NCI-H2029 treated with DMSO at 0.1 percent for 48 hours (cell line): ENCODE measurements at places on chromosomes 12 and 14.

GRCh38 chr14:96151242-96151641 is 53.4 kb upstream of the BDKRB2 start:
- DNase-seq: no peak

GRCh38 chr12:110266980-110267620 is 13.9 kb upstream of the ATP2A2 start:
- no peak for DNase-seq

GRCh38 chr14:67514650-67515385 is 18.3 kb upstream of the PLEKHH1 start:
- no peak for DNase-seq

DNA sequence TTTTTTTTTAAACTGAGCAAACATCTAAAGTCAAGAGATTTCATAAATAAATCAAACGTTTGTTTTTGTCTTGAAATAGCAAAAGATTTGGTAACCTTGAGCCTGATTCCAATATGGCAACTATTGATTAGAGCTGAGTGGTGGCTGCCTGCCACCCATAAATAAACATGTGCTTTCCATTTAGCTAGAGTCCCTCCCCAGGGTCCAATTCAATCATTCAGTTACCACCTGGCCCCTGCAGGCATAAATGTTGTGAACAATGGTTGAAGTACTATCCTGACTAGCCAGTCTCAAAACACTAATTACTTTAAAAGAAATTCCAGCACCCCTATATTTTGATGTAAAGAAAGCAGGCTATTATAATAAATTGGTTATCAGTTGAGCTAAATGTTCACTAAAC is 129.7 kb upstream of the GRIP1 start:
- DNase-seq: no peak

DNA sequence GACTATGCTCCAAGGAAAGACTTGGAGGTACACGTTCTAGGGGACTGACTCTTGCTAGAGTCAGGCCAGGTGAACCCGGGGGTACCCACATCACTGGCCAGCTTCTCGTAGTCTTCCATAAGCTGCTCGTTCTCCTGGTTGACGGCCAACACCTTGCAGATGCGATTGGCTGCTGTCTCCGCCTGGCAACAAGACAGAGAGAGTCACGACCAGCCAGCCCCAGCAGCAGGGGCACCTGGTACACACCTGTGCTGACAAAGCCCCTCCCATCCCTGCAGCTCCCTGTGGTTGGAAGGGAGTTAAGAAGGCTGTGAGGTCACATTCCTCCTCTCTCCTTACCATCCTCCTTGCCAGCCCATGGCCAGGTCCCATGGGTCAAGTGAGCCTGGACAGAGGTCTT is 85.5 kb downstream of the ACTN1 start:
- DNase-seq: no peak

GRCh38 chr12:66279123-66279712 is 23.1 kb upstream of the HELB start:
- no peak for DNase-seq

DNA sequence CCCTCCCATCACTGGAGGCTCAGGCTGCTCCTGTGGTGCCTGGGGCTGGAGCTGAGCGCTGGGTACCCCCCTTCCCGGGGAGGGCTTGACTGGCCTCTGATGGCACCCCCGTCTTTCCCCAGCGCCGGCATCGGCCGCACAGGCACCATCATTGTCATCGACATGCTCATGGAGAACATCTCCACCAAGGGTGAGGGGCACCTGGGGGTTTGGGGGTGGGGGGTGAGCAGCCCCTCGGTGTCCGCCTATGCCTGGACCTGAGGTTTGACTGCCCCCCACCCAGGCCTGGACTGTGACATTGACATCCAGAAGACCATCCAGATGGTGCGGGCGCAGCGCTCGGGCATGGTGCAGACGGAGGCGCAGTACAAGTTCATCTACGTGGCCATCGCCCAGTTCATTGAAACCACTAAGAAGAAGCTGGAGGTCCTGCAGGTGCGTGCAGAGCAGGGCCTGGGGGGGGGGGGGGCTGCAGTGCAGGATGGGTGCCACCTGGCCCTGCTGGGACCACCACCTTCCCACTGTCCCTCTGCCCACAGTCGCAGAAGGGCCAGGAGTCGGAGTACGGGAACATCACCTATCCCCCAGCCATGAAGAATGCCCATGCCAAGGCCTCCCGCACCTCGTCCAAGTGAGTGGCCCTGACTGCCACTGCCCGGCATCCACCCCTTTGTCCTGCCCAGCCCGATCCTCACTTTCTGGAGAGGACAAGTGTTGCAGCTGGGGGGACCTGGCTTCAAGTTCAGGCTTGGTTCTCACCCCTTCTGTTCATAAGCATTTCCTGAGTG is 8.8 kb downstream of the PTPN6 start:
- DNase-seq: no peak

GRCh38 chr12:92973614-92974013 is 44.5 kb upstream of the EEA1 start:
- no peak for DNase-seq

DNA sequence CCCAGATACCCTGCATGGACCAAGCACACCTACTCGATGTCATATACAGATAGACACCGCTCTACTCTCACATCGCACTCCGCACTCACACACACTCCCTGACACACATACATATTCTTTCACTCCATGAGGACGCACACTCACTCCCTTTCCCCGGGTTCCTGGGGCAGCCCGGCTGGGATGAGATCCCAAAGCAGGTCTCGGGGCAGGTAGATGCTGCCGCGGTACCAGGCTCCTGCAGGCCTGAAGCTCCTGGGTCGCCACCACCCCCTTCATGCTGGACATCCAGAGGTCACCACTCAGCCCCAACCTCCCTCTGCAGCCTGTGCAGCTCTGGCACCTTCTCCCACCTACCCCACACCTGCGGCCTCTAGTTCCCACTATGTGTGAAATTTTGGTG is 2.3 kb downstream of the C1QL4 start:
- no peak for DNase-seq

DNA sequence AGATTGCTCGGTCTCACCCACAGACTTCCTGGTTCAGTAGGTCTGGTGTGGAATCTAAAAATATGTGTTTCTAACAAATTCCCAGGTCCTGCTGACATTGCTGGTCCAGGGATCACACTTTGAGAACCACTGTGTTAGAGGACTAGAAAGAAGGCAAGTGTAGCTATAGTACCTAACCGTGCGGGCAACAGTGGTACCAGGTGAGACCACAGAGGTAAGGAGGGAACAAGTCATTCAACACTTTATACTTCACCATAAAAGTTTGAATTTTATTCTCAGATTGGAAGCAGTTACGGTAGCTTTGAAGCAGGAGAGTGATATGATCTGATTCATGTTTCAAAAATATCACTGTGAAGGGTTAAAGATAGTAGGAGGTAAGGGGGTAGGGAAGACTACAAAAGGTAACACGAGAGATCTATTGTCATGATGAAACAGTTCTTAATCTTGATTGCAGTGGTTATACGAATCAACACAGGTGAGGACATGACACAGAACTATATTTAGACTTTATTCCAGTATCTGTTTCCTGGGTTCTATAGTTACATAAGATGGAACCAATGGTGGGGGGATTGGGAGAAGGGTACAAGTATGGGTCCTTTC is 73.5 kb downstream of the CDK17 start:
- DNase-seq: no peak

DNA sequence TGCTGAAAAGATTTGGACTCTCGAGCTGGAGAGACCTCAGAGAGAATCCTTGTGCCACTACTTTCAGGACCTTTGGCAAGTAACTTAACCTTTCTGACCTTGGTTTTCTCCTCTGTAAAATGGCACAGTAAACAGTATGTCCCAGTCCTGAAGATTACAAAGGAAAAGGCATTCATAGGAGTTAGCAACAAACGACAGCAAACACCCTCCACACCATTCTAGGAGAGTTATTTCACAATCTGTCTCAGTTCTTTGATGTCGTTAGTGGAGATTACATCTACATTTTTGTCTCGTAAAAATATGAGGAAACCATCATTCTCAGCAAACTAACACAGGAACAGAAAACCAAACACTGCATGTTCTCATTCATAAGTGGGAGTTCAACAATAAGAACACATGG is 205.7 kb downstream of the ITPR2 start:
- no peak for DNase-seq

DNA sequence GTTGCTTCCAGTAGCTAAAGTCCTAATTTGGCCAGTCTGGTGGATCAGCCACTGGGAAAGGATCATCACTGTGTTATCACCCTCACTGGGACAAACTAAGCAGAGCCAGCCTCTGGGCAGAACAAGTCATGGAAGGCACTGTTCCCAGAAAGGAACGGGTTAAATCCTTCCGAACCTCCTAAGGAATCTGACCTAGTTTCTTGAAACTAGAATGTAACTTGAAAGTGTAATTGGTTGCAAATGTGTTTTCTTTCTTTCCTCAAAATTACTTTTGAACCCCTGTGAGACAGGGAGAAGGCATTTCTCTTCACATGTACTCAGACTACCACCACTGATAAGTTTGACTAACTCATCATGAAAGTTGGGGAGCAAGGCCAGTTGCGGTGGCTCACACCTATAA is 18.7 kb upstream of the KICS2 start:
- DNase-seq: no peak

DNA sequence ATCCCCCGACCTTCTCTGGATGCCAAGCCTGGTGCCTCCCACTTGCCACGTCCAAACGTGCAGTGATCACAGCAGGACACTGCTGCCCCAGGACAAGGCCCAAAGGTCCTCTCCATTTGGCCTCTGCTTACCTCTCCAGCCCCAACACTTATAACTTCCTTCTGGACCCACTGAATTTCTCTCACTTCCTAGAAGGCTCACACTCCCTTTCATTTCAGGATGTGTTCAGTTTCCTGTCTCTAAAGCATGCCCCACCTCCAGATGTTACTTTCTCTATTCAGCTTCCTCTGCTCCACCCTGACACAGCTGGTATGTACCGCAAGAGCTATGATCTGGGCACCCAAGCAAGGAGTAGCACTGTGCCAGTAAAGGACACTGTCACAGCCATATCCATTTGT is 33.0 kb downstream of the CDKL1 start:
- no peak for DNase-seq

- DNase-seq: no peak
Observed at GRCh38 chr14:58693048-58693447, 55.3 kb downstream of the DACT1 start.

- no peak for DNase-seq
Observed at GRCh38 chr14:60789656-60790055, 55.1 kb downstream of the MNAT1 start.

DNA sequence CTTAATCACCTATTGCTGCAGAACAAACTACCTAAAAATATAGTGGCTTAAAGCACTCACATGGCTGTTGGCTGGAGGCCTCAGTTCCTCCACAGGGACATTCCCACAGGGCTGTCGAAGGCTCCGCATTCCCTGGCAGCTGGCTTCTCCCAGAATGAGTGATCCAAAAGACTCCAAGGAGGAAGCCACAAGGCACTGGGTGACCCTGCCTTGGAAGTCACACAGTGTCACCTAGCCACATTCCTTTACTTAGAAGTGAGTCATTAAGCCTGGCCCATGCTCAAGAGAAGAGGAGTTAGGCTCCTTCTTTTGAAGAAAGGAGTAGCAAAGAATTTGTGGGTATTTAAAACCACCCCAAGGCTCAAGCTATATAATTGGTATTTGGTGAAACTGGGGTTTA is 63.9 kb upstream of the MAP1LC3B2 start:
- DNase-seq: no peak

- no peak for DNase-seq
Observed at GRCh38 chr12:56375598-56376434, 13.2 kb upstream of the APOF start.

GRCh38 chr12:10558789-10559188 is 53.1 kb downstream of the EIF2S3B start:
- no peak for DNase-seq

GRCh38 chr14:89399594-89400068 is 17.4 kb downstream of the FOXN3 start:
- no peak for DNase-seq

GRCh38 chr14:70067810-70068209 is 120.9 kb downstream of the SLC8A3 start:
- no peak for DNase-seq

- DNase-seq: no peak
Observed at GRCh38 chr12:97461553-97461952, 1.1 kb upstream of the RMST start.

GRCh38 chr14:95495538-95496025 is 20.9 kb downstream of the SYNE3 start:
- DNase-seq: no peak
